Stimulated activated CD8-positive, alpha-beta memory T cell treated with anti-CD3 and anti-CD28 coated beads, Interleukin-2, amount 100 ng/mL, for 1 hour (primary cell): ENCODE measurements at places on chromosomes 11 and 22.

GRCh38 chr22:26367402-26368245 is 61.4 kb upstream of the ASPHD2 start:
- DNase-seq = peak; percentile 6

DNA sequence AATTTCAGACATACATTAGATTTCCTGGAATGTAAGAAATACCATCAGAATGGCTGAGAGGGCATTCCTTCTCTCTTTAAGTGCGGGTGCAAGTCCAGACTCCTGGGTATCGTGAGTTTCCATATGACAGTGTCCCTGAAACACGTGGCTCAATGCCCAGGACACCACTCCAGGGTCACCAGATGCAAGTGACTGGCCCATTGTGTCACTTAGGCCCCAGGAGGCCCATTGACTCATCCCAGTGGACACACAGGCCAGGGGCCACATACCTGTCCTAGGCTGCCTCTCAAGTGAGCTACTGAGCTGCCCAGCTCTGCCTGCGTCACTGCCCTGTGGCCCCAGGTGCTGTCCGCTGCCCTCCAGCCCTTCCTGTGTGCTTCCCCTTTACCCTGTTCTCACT is 18.5 kb downstream of the FBLN1 start:
- no peak for DNase-seq

- DNase-seq = no peak
These were observed 15.1 kb upstream of the THRSP start for GRCh38 chr11:78048561-78048960.

- no peak for DNase-seq
These were observed 313.9 kb upstream of the B3GAT1 start for GRCh38 chr11:134725716-134726639.

DNA sequence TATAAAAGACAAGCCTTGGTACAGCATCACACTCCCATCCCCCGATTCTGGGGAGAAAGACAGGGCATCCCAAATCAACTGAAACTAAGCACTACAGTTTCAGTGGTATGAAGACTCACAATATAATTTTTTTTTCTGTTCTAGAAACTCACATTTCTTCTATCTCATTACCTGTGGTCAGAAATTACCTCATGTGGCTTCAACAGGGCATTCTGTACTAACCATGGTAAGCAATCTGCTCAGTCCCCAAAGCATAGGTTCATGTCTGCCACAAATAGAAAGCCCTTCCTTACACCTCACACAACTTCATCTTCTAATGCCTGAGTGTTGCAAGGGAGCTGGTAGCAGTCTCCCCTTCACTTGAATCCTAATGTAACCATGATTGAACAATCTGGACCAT is 147.4 kb upstream of the POU2AF2 start:
- DNase-seq = no peak

- DNase-seq = no peak
These were observed 68.9 kb downstream of the MTMR3 start for GRCh38 chr22:29951791-29952413.

- no peak for DNase-seq
These were observed 550.4 kb downstream of the JRKL start for GRCh38 chr11:96940227-96940626.

DNA sequence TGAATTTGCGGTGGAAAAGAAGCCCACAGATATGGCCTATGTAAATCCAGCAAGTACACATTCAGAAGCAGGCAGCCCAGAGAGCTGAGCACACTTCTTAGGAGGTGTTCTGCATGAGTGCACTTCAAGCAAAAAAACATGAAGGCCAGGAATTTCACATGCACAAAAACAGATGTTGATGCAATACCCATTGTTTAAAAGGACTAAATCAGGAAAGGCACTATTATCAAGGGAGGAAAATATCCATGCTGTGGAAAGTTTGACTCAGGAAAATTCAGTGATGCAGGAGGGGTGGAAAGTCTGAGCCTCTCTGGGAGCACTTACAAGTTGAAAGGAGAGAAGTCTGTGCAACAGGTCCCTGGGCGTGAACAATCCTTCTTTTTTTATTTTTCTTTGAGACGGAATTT is 15.8 kb upstream of the CARS1 start:
- no peak for DNase-seq

- DNase-seq = no peak
These were observed 924.7 kb downstream of the OPCML start for GRCh38 chr11:132607575-132607974.

GRCh38 chr11:71238285-71238875 is 14.0 kb downstream of the SHANK2 start:
- DNase-seq = no peak

DNA sequence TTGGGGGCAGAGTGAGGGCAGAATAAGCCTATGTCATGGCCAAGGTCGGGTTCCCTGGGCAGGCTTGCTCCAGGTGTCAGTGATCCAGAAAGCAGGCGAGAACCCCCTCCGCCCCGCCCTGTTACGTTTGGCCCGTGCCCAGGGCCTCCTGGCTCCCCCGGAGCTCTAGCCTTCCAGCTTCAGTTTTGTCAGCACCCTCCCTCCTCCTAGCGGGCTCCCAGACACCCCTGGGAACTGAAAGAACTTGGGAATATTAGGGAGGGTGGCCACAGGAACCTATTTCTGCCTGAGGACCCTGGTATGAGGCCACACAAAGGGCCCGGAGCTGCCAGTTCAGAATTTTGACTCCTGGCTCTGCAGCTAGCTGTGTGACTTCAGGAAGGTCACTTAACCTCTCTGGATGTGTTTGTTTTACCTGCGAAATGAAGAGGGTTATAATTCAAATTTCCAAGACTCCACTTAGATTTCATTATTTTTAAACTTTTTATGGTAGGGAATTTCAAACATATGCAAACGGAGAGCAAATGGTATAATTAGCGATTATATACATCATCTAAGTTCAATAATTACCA is 1.2 kb downstream of the TUBA8 start:
- DNase-seq = no peak

- DNase-seq = no peak
These were observed 96.1 kb upstream of the CD44 start for GRCh38 chr11:35042913-35043312.

DNA sequence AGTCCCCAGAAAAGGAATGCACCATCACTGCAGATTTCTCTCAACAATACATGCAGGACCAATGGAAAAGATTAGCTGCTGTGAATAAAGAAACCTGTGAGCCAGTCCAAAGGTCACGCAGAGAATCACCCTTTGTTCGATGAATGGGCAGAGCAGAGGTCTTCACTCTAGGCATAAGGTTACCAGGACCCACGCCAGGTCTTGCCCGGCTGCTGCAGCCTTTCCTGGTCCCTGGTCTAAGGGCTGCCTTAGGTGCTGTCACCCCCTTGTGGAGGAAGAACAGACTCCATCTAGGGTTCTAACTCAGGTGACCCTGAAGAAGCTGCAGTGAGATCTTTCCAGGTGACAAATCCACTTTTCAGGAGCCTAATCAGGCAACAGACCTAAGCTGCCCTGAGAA is 29.0 kb upstream of the NAP1L4 start:
- DNase-seq = peak; percentile 11

- DNase-seq = no peak
These were observed 45.9 kb upstream of the SYT7 start for GRCh38 chr11:61626580-61627380.

- DNase-seq = no peak
These were observed 161.5 kb upstream of the BLID start for GRCh38 chr11:122277493-122277892.

- no peak for DNase-seq
These were observed 5.9 kb upstream of the ARL14EP start for GRCh38 chr11:30317030-30317429.

DNA sequence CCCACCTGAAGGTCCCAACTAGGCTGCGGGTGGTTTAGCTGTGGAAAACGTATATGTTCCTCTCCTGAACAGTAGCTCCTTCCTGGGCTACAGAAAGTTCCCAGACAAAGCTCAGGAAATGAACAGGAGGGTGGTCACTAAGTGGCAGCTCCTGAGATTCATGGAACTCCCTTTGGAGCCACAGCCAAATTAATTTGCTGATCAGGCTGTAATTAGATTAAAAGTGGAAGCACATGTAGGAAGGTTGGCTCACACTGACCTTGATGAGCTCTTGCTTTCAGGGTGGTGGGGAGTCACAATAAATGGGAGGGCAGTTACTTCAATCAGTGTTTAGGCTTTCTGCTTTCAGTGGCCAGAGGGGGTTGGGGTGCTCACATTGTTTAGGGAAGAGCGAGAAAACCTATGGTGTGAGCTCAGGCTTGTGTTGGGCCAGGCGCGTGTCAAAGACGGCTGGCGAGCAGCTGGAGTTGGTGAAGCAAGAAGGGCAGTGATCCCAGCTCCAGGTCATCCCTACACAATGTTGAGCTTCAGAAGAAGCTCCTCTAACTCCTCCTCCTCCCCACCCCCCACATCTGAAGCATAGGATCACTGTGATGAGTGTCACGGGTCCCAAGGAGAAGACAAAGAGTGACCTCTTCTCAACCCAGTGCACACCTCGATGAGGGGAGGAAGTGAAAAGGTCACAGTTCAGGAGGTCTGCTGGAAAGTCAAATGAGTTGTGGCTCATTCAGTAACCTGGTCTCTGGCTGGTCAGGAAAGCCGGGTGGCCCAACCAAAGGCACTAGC is 42.5 kb downstream of the CLPB start:
- DNase-seq = no peak

- DNase-seq = no peak
These were observed 81.9 kb downstream of the UVRAG start for GRCh38 chr11:75896843-75897419.

DNA sequence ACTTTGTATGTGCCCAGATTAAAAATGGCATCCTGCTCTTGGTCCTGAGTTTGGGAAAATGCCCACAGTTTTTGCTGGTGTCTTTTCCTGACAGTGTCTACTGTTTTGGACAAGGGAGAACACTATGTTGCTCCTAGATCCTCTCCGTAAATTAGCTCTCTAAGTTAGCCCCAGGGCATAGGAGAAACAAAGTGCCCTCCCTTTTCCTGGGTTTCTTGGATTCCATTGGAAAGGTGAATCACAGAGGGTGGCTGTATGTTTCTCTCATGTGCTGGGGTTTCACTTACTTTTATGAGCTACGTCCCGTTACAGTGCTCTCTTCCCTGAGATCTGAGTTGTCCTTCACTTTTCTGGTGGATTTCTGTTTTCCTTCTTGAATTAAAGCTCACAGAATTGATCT is 782.8 kb downstream of the CNTN5 start:
- DNase-seq = no peak

GRCh38 chr11:118876286-118876685 is 7.4 kb upstream of the CXCR5 start:
- DNase-seq = no peak

GRCh38 chr22:37498289-37498909 is 12.2 kb upstream of the MFNG start:
- peak; percentile 47 for DNase-seq

DNA sequence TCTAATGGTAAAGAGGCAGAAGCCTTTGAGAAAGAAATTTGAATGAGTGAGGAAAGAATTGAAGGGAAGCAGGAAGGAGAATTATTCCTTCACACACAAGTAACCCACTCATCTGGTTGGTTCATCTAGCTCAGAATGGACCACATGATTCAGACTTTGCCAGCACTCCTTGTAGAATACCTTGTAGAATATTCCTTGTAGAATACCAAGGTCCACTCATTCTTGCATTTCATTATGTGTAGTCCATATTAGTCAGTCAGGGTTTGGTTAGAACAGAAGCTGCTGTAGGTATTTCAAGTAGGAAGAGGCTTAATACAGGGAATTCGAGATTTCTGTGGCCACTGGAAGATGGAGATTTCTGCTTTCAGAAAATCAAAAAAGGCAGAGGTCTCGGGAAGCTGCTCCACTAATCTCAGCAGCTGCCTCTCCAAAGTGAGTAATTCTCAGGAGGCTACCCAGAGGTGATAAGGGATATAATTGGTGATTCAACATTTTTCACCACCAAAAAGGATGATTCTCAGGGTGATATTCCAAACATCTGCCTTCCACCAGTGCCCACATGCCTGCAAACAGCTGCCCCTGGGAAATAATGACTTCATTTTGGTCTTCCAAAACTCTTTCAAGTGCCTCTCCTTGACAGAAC is 329.1 kb downstream of the TMEM135 start:
- DNase-seq = no peak

GRCh38 chr11:84608837-84609196 is 1018.3 kb downstream of the DLG2 start:
- no peak for DNase-seq

- DNase-seq = no peak
These were observed 25.0 kb upstream of the SERPIND1 start for GRCh38 chr22:20748731-20749428.

- DNase-seq = peak; percentile 33
These were observed 10.1 kb downstream of the CHST1 start for GRCh38 chr11:45655347-45655756.

- no peak for DNase-seq
These were observed 23.9 kb downstream of the LRFN4 start for GRCh38 chr11:66880496-66881450.

DNA sequence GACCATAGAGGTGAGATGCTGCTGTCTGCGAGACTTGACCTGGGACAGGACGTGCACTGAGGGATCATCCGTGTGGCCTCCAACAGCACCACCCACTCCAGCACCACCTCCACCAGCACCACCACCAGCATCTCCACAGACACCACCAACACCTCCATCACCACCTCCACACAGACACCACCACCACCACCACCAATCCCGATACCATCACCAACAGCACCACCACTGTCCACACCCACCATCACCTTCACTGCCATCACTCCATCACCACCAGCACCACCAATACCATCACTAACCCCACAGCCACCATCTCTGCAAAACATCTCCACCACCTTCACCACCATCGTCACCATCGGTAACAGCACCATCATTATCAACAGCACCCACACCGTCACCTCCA is 26.6 kb upstream of the SLC22A12 start:
- no peak for DNase-seq

GRCh38 chr11:57641011-57641807 is 8.5 kb downstream of the YPEL4 start:
- DNase-seq = no peak

GRCh38 chr11:32348502-32348901 is 86.8 kb downstream of the WT1 start:
- DNase-seq = no peak

- no peak for DNase-seq
These were observed 838 bp downstream of the FKBP2 start for GRCh38 chr11:64241491-64242374.

DNA sequence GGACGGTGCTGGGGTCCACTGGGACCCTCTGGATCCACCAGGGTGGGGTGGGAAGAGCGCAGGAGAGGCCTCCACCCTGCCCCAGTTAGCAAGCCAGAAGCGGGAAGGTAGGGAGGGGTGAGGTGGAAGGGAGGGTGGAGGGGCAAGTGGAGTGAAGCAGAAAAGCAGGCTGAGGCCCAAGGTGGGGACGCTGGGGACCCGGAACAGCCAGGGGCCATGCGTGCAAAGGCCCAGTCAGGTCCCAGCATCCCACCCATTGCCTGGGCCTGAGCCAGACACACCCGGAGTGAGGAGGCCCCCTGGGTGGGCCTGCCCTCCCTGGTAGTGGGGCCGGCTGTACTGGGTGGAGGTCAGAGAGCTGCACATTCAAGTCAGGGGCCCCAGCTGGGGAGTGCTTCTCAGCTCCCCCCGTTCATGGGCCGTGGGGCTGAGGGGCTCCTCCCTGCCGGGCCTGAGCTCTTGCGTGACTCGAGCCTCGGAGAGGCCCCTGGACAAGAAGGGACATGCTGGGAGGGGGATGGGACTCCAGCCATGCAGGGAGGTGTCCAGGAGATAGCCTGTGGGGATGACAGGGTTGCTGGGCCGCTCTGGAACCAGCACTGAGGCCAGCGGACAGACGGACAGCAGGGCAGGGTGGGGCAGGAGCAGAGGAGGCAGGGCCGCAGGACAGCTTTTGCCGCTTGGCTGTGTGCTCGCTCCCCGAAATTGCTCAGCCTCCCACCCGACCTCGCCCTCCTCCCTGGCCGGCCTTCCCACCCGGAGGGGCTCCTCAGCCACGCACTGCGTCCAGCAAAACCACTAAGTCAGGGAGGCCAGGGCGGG is 7.7 kb downstream of the TNNT3 start:
- DNase-seq = no peak
